ENCODE measurements at places on chromosomes 13 and 19. TPM values are rescaled to one million over a fixed set of nuclear protein-coding genes. Genes with fewer than 3 reads are reported as not detected.

- H3K4me3 ChIP-seq, result peak overlapping the region; percentile 97
- H3K27me3 ChIP-seq, result no peaks in the 10 kb centered on the region
- H3K36me3 ChIP-seq, result no peaks in the 10 kb centered on the region
- H3K27ac ChIP-seq, result peak overlapping the region; percentile 99
- peaks cover 38% of the 10 kb centered on the region for H3K4me1 ChIP-seq
- peak; percentile 77 for DNase-seq
These were observed 712 bp downstream of the BBC3 start for GRCh38 chr19:47230054-47230920.

- no peak overlapping the region for H3K27ac ChIP-seq
- no peak for DNase-seq
- H3K4me1 ChIP-seq, result no peaks in the 10 kb centered on the region
- H3K36me3 ChIP-seq, result no peaks in the 10 kb centered on the region
These were observed 669.2 kb downstream of the DIAPH3 start for GRCh38 chr13:59494560-59494970.

DNA sequence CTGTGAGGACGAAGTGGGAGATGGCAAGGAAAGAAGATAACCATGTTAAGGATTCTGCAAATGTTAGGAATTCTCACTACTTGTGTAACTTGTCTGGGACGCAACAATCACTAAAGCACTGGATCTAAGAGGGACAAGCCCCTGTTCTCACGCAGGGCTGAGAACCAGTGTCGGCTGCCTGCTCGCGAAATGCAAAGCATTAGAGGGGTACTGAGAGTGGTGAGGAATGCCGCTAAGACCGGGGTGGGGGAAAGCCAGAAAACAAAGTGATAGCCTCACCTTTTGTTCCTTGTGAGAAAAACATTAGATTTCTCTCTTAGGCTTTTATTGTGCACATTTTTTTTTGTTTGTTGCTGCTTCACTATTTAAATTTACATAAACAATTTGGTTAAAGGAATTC lies 241.9 kb downstream of the ABCC4 start:
- H3K4me3 ChIP-seq, result no peak overlapping the region
- no peaks in the 10 kb centered on the region for H3K36me3 ChIP-seq
- DNase-seq, result no peak
- H3K4me1 ChIP-seq, result no peaks in the 10 kb centered on the region
- H3K27me3 ChIP-seq, result no peaks in the 10 kb centered on the region
- H3K27ac ChIP-seq, result no peak overlapping the region

GRCh38 chr19:46211201-46211881 lies 18.2 kb upstream of the IGFL1 start:
- DNase-seq, result peak; percentile 80
- H3K36me3 ChIP-seq, result no peaks in the 10 kb centered on the region
- no peaks in the 10 kb centered on the region for H3K27me3 ChIP-seq
- no peak overlapping the region for H3K4me3 ChIP-seq
- peaks cover 12% of the 10 kb centered on the region for H3K4me1 ChIP-seq

- no peaks in the 10 kb centered on the region for H3K36me3 ChIP-seq
- peak; percentile 69 for DNase-seq
- H3K27ac ChIP-seq, result no peak overlapping the region
These were observed 81.4 kb downstream of the RNASEH2B start for GRCh38 chr13:50990818-50991506.

DNA sequence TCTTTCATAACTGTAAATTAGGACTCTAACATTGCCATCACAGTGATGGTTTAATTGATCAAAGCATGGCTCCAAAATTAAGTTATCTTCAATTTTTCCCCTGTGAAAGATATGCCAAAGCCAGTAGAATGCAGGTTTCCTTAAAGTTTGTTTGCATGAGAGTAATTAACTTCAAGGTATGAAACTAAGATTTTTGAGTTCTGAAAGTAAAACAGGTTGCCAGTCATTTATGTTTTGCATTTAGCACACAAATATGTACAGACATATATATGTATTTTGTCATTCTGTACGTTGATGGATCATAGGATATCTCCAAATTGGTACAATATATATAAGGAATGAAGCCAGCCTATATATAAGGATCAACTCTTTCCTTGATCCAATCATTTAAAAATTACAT lies 23.6 kb upstream of the NDFIP2 start:
- no peaks in the 10 kb centered on the region for H3K4me1 ChIP-seq
- H3K36me3 ChIP-seq, result no peaks in the 10 kb centered on the region
- H3K27ac ChIP-seq, result no peak overlapping the region
- DNase-seq, result no peak
- H3K27me3 ChIP-seq, result no peaks in the 10 kb centered on the region
- no peak overlapping the region for H3K4me3 ChIP-seq

- H3K27me3 ChIP-seq, result peaks cover 16% of the 10 kb centered on the region
- H3K4me1 ChIP-seq, result no peaks in the 10 kb centered on the region
- DNase-seq, result no peak
- no peak overlapping the region for H3K27ac ChIP-seq
- H3K4me3 ChIP-seq, result no peak overlapping the region
- no peaks in the 10 kb centered on the region for H3K36me3 ChIP-seq
These were observed 34.7 kb upstream of the CASP14 start for GRCh38 chr19:15014579-15014978.

FGF22 gene
- 0.20 TPM for total RNA-seq

SLC1A6 gene
- total RNA-seq, result 8.1 TPM

ITGBL1 gene
- not detected for total RNA-seq

OLFM4 gene
- total RNA-seq, result 18.3 TPM

CARD8 gene
- total RNA-seq, result 18.8 TPM

PSG11 gene
- total RNA-seq, result not detected
